Calu3 (cell line): ENCODE measurements at places on chromosomes 5 and 9. TPM values are rescaled to one million over a fixed set of nuclear protein-coding genes. Genes with fewer than 3 reads are reported as not detected.

GRCh38 chr5:122473138-122473843 lies 161.3 kb downstream of the SNCAIP start:
- no peak overlapping the region for H3K4me3 ChIP-seq
- no peak for DNase-seq
- no peak overlapping the region for H3K27ac ChIP-seq

GRCh38 chr9:28671000-28671399 lies 1097.7 kb upstream of the C9orf72 start:
- H3K36me3 ChIP-seq, result no peaks in the 10 kb centered on the region
- no peaks in the 10 kb centered on the region for H3K27me3 ChIP-seq
- DNase-seq, result no peak
- H3K4me3 ChIP-seq, result no peak overlapping the region

DNA sequence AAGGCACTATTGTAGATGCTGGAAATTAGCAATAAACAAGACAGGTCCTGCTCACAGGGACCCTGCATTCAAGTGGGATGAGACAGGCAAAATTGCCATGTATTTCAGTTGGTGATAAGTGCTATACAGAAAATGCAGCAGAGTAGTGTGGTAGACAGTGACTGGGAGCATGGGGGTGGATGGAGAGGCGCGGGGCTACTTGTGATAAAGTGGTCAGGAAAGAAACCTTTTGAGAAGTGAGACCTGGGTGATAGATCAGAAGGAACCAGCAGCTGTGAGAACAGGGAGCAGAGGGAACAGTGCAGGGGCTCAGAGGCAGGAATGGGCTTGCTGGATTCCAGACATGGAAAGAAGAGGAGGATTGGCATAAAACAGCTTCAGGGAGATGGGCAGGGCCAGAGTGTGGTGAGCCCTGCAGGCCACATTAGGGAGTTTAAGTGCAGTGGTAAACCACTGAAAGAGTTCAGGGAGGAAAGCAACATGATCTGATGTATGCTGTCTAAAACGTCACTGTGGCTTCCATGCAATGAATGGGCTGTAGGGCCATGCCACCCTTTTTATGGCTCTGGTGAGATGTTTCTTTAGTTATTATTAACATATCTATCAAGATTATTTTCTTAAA lies 7.3 kb downstream of the CRHBP start:
- H3K36me3 ChIP-seq, result no peaks in the 10 kb centered on the region
- no peak for DNase-seq
- peaks cover 16% of the 10 kb centered on the region for H3K4me1 ChIP-seq

DNA sequence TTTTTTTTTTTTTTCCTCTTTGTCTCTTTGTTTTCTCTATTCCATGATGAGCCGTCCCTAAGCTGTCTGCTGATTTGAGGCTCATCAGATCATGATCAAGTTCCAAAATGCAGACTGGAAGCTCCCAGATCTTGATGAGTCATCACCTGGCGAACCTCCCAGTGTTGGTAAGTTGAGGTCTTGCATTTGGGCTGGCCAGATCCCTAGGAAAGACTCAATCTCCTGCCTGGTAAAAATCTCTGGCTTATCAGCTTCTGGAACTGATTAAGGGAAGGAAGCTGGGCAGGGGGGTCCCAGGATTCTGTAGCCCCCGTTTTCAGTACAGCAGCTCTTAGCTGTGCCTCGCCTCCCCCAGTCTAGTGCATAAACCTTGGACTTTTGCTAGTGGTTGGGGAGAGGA lies 69.0 kb downstream of the TSPAN17 start:
- H3K27ac ChIP-seq, result no peak overlapping the region
- H3K4me3 ChIP-seq, result no peak overlapping the region
- no peak for DNase-seq
- H3K36me3 ChIP-seq, result peaks cover 4% of the 10 kb centered on the region

The LCN15 gene
- not detected in 2 replicates for total RNA-seq

DNA sequence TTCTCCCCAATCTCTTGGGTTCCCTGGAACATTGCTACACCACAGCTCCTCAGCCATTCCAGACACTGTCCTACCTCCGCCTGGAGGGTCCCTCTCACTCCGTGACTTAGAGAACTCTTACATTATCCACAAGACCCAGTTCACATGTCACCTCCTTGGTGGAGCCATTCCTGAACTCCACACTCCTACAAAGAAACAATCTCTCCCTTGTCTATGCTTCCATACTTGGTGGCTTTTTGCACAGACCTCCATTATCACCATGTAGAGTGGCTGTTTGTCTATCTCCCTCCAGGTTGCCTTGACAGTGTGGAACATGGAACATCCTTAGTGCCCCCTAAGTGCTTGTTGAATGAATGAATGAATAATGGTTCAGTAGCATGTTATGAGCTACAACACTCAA lies 105.9 kb downstream of the PAX5 start:
- H3K36me3 ChIP-seq, result no peaks in the 10 kb centered on the region
- peaks cover 24% of the 10 kb centered on the region for H3K4me1 ChIP-seq
- no peak overlapping the region for H3K4me3 ChIP-seq
- H3K27me3 ChIP-seq, result no peaks in the 10 kb centered on the region
- H3K27ac ChIP-seq, result no peak overlapping the region

DNA sequence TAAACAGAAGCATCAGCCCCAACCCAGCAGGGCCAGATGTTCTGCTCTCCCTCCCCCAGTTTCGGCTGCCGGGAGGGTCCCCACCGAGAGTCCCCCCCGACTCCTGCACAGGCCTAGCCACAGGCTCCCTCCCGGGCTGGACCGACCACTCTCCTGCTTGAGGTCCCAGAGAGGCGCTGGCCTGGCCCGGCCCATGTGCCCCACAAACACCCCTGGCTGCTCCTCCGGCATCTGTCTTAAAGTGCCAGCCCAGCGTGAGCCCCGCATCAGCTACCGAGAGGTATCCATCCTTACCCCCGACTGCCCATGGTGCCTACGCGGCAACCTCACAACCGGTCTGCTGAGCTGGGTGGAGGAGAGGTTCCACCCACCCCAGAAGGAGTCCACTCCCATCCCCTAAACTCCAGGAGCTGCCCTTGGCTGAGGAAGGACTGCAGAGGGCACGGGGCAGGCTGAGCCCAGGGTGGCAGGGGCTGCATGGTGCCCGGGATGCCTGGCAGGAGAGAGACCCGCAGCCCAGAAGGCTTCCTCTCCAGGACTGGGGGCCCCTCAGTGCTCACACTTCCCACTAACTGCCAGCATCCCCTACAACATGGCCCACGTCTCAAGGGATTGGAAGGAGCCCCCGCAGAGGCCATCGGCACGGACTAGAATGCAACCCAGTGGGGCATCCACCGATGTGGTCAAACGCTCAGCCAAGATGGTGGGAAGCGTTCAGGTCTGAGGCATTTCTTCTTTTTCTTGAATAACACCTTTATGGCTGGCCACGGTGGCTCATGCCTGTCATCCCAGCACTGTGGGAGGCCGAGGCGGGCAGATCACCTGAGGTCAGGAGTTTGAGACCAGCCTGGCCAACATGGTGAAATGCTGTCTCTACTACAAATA lies 15.6 kb upstream of the EGFL7 start:
- H3K4me1 ChIP-seq, result no peaks in the 10 kb centered on the region
- DNase-seq, result no peak
- peaks cover 4% of the 10 kb centered on the region for H3K36me3 ChIP-seq
